ENCODE measurements at places on chromosomes 1 and 21.

- DNase-seq, result no peak
These were observed 154.2 kb downstream of the RERE start for GRCh38 chr1:8663090-8663802.

GRCh38 chr21:19535356-19535755 is 1131.8 kb upstream of the TMPRSS15 start:
- no peak for DNase-seq

DNA sequence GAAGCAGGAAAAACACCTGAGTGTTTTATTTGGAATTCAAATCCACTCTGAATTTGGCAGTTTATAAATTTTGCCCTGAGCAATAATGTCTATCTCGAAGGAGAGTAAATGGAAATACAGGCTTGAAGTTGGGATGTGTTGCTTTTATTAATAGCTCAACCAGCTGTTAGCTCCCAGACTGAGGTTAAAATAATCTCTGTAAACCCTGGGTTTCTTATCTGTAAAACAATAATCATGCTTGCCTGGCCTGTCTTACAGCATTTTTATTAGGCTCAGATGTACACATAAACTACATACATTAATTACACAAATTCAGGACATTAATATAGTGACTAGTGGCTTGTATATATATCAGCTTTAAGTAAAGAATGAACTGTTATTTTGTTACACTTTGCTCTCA is 148.5 kb downstream of the GALNT2 start:
- no peak for DNase-seq

DNA sequence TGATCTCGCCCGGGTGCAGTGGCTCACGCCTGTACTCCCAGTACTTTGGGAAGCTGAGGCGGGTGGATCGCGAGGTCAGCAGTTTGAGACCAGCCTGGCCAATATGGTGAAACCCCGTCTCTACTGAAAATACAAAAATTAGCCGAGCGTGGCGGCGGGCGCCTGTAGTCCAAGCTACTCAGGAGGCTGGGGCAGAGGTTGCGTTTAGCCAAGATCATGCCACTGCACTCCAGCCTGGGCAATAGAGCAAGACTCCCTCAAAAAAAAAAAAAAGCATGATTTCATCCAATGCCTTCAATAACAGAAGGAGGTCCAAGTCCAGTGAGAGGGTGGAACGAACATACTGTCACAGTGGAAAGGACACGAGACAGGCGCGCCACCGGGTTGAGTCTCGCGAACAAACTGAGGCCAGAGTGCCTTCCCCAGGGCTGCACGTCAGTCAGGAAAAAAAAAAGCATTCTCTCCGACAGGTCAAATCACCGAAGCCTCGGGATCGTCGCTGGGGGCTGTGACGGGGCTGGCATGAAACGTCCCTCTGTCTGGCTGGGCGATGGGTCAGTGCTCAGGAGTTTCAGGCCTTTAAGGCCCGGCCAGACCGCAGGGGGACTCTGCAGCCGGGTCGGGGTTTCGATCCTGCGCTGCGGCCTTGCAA is 8.4 kb upstream of the CROCC start:
- no peak for DNase-seq

DNA sequence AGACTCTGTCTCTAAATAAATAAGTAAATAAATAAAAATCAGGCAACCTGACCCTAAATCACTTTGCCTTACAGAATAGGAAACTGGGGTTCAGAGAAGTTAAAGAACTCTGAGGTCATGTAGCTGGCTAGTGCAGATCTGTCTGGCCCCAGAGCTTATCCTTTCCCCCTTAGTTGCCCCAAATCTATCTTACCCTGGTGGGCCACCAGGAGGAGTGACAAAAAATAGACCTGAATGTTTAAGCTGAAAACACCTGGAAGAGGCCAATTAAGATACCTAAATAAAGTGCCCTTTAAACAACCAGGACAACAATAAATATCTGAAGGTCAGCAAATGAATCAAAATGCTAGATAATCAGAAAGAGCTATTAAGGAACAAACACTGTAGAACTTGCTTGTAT is 59.7 kb downstream of the TEX35 start:
- DNase-seq, result no peak

DNA sequence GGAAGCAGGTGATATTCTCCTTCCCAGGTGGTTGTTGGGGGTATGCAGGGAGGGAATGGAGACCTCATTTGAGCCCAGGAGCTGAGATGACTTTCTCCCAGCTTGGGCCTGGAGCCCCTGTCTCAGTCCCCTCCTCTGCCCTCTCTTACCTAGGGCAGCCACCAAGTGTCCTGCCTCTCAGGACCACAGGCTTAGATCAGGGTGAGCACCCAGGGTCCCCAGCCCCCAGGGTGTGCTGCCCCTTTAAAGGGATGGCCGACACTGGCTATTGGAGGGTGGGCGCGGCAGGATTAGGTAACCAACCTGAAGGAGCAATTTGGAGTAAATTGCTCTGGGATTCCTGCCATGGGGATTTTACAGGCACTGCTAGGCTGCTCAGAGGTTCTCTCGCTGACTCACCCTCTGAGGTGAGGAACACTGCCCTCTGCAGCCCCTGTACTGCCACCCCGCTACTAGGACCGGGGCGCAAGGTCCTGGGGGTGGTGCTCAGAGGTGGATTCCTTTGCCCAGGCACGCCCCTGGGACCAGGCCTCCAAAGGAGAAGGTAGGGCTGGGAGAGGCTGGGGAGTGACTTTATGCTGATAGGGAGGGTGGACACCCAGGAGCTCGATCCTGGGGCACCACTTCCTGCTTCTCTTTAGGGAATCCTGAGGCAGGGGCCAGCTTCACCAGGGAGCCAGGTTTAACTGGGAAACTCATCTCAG is 1.5 kb downstream of the RPS6KA1 start:
- no peak for DNase-seq

DNA sequence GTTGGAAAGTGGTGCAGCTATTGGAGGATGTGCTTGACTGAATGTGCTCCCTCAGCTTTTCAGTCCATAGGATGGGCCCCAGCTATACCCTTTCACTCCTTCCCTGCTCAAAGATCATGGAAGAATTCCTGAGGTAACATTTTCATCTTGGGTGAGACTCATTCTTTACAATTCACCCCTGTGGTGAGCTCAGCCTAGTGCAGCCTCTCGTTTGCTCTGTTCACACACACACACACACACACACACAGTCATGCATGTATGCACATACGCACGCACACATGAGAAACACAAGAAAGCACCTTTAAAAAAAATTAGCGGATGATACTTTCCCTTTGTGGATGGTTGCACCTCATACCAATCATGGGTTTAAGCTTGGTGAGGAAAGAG is 25.8 kb downstream of the CCN1 start:
- no peak for DNase-seq

GRCh38 chr1:75396745-75397144 is 214.2 kb downstream of the SLC44A5 start:
- no peak for DNase-seq

- no peak for DNase-seq
These were observed 117.4 kb downstream of the MRPS6 start for GRCh38 chr21:34190576-34191321.

- DNase-seq, result no peak
These were observed 59.9 kb upstream of the ZSWIM5 start for GRCh38 chr1:45266151-45266801.

DNA sequence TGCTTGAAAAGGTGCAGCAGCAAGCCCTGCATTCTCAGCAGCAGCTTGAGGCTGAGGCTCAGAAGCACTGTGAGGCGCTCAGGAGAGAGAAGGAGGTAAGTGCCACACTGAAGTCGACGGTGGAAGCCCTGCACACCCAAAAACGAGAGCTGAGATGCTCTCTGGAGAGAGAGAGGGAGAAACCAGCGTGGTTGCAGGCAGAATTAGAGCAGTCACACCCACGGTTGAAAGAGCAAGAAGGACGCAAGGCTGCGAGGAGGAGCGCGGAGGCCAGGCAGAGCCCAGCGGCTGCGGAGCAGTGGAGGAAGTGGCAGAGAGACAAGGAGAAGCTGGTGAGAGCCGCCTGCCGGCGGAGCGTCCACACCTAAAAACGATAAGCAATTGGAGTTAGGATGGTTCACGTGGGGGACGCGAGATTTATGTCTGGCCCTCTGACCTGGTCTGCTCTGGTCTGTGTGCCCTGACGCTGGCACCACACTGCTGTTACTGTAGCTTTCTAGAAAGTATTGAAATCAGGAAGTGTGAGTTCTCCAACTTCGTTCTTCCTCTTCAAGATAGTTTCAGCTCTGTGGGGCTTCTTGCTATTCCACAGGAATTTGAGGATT is 26.7 kb upstream of the DIP2A start:
- peak; percentile 14 for DNase-seq

DNA sequence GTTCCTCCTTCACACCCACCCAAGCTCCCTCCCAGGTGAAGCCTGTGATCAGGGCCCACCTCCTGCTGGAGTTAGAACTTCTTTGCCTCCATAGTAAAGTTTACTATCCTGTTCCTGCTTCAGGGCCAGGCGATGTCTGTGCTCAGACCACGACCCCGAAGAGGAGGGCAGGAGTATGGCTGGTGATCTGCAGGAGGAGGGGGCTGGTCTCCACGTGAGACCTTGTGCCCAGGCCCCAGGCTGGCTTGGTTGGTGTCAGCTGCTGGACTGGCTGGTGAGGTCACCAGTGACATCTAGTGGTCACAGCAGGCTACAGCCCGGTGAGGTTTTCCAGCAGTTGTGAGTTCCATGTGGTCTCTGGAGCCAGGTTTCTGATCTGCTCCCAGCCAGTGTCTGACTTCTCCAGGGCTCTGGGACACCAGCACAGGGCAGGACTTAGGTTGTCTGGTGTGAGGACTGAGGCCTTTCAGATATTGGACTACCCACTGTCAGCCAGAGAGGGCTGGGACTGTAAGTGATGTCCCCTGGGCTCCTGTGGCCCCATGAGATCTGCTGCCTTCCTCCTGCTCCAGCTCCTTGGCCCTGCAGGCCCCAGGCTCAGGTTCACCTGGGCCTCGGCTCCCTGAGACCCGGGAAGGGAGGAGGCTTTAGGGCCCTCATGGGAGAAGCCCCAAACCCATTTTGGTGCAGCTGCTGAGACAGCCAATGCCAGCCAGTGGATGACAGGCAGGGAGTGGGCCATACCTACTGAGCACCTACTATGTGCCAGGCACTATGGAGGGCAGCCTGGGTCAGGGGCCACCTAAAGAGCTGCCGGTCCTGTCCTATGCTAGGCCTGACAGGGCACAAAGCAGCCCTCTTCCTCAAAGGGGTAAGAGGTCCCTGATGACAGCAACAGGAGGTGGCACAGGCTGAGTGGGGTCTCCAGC is 6.0 kb upstream of the UBL4B start:
- peak; percentile 64 for DNase-seq

DNA sequence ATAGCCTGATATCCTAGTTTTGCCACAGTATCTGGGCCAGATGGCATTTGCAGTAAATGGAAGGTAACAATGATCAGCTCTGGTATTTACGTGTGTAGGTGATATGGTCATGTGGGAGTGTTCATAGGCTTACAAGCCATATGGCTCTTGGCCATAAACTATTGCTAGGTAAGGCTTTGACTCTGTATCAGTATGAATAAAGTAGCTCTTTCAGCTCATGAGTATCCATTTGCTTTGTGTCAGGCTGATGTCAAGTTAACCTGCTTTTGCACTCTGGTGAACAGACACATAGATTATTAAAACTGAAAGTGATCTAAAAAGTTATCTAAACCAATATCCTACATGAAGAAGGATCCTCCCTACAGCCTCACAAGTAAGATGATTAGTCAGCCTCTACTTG is 69.0 kb downstream of the DDR2 start:
- DNase-seq, result no peak

- DNase-seq, result no peak
These were observed 161.0 kb downstream of the URB2 start for GRCh38 chr1:229786974-229787610.

- DNase-seq, result no peak
These were observed 65.2 kb downstream of the CNST start for GRCh38 chr1:246631426-246631825.

DNA sequence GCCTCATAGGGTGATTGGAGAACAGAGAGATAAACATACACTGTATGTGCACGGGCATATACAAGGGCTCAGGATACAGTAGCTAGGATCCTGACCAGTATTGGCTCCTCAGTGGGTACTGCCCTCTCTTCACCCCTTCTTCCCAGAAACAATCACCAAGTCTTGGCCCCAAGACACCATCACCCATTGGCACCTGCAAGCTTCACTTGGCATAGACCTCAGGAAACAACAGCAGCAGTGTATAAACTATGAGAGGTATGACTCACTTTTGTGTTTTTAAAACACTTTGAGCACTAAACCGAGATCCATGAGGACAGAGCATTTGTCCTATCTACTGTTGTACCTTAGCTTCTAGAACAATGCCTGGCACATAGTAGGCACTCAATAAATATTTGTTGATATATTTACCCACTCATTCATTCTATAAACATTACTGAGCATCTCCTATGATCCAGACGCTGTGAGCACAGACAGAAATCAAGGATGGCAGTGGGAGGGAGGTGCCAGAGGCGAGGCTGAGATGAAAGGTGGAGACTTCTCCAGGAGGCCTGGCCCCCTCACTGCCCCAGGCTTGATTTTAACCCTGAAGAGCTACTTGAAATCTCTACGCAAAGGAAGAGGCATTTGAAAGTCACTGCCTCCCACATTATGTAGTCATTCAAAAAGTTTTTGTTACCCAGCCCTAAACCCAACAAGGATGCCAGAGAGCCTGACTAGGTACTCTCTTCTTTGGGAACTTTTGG is 95.2 kb downstream of the CAMK2N1 start:
- DNase-seq, result no peak

DNA sequence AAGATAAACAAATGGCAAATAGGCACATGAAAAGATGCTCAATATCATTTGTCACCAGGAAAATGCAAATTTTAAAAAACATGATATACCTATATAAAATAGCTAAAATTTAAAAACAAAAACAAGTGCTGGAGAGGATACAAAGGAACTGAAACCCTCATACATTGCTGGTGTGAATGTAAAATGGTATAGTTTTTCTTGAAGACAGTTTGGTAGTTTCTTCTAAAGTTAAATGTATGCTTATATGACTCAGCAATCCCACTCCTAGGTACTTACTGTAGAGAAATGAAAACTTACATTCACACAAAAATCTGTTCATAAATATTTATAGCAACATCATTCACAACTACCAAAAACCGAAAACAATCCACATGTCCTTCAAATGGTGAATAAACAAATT is 11.2 kb downstream of the TAF12 start:
- no peak for DNase-seq

DNA sequence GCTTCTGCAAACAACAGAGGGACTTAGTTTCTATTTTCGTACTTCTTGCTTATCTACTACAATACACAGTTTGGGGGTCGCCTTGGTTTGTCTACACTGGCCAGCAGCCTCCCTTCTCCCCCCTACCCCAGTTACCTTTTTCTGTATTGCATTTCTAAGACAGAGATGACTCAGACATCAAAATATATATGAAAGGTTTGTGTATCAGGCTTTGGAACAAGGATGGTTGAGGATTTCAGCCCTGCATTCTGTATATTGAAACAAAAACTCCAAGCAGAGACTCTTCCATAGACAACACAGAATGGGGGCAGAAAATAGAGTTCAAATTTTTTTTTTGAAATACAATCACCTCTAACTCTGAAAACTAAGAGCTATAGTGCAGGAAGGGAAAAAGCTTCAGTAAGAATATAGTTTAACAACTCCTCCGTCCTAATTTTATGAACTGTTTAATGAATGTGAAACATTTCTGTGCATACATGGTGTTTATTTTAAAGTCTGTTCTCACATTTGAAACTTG is 1.9 kb downstream of the SAMD13 start:
- no peak for DNase-seq

GRCh38 chr1:197367627-197368026 is 99.6 kb downstream of the CRB1 start:
- DNase-seq, result no peak

- DNase-seq, result no peak
These were observed 212.5 kb downstream of the TOMM20 start for GRCh38 chr1:234915924-234916675.

GRCh38 chr1:245188403-245188802 is 33.6 kb downstream of the KIF26B start:
- no peak for DNase-seq

GRCh38 chr1:200872446-200873115 is at the start of gene GPR25:
Gene GPR25, plus strand, starts transcription at chr1:200872981. Its CDS starts 57 bp downstream, at chr1:200873038.
- no peak for DNase-seq
